T-helper 2 cell (primary cell): ENCODE measurements at places on chromosomes 3 and 15.

DNA sequence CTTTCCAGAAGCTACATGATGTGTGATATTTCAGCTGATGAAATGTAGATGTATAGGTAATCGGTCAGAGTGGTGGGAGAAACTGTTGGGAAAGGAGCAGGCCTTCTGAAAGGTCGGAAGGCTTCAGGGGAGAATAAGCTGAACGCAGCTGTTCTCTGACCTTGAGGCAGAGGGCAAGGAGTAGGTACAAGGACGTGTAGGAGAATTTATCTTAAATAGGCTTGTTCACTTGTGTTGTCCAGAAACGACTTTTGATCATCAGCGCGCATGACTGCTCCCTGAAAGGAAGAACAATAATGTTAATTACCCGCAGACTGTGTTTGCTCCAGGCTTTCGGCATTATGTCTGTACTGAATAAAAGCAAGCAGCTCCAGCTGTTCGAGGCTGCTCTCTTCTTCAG, 39.6 kb downstream of the GPR160 start:
- no peak for DNase-seq

DNA sequence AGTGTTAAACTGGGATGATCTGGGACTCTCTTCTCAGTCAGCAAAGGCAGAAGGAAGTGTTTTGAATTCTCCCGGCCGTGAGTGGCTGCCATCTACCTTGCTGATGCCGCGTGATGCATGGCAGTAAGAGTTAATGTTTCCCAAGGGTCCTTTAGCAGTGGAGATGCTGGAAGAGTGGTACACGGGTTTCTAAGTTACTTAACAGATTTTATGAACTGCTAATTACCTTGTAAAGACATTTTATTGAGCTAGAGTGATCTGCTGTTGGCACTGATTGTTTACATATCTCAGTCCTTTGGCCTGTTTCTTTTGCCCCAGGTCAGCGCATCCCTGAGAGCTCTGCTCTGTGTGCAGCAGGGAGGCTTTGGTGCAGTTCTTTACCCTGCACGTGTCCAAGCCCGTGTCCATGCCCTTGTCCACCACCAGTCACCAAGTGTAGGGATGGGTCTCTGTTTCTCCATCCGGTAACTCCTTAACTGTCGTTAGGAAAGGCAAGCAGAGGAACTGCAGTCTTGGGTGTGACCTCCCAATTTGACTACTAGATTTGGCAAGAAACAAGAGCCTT, 172.3 kb downstream of the SLCO3A1 start:
- no peak for DNase-seq

DNA sequence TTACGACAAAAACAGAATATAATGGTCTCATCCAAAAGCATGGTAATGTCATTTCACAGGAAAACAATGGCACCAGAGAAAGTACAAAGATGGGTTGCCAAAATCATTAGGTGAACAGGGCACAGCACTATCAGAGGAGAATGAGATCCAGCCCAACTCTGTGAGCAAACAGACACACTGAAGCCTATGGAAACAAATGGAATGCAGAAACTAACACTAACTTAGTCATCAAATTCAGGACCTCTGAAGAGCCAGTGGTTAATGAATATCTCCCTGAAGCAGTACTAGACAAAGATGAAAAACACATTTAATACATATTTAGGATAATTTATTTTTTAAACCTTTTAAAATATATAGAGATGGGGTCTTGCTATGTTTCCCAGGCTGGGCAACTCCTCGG, 14.6 kb upstream of the RPS17 start:
- DNase-seq, result no peak

GRCh38 chr3:172530101-172530561, 6.9 kb upstream of the TNFSF10 start:
- DNase-seq, result no peak

DNA sequence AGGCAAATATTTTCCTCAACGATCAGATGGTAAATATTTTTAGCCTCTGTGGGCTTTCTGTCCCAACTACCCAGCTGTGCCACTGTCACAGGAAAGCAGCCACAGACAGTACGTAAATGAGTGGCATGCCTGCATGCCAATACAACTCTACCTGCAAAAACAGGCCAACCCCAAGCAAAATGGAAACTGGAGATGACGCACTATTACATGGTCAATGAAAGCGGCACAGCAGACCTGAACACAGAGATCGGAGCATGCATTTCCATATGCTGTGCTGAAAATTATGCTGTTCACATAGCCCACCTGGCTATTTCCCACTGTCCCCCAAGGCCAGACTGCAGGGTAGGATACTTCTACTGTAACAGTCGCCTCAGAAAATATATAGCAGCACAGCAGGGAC, 57.8 kb downstream of the HERC2 start:
- DNase-seq, result no peak

DNA sequence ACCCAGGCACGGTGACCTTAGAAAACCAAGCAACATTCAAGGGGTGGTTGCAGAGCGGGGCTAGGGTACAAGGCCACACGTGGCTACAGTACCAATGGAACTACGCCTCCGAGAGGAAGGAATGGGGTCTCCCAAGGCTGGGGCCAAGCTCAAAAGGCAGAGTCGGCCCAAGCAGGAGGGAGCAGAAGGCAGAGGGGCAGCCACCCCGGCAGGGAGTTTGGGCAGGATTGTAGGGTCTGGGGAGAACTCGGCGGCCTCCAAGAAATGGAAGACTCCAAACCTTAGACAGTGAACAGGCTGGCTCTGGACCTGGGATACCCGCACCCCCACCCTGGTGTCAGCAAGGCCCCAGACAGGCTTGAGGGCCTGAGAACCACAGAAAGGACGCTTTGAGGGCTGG, 28.7 kb downstream of the ATRIP start:
- DNase-seq, result no peak

GRCh38 chr15:70299931-70300869, 202.5 kb upstream of the TLE3 start:
- peak; percentile 87 for DNase-seq

- no peak for DNase-seq
Measured at GRCh38 chr3:37952564-37952963, 38.0 kb upstream of the VILL start.

- no peak for DNase-seq
Measured at GRCh38 chr3:5437783-5438323, 250.3 kb downstream of the EDEM1 start.
